ENCODE measurements at places on chromosomes 4 and X.

GRCh38 chr4:89284020-89284424 lies 23.6 kb downstream of the GPRIN3 start:
- no peak for DNase-seq

GRCh38 chr4:176464748-176465147 lies 145.0 kb downstream of the SPCS3 start:
- no peak for DNase-seq

- DNase-seq, result peak; percentile 41
These were observed 158.0 kb upstream of the FAT1 start for GRCh38 chr4:186881521-186882220.

GRCh38 chr4:76758290-76758882 lies 139.6 kb downstream of the SOWAHB start:
- DNase-seq, result peak; percentile 53

- no peak for DNase-seq
These were observed 1165.7 kb upstream of the IGFBP7 start for GRCh38 chr4:58275856-58276255.

DNA sequence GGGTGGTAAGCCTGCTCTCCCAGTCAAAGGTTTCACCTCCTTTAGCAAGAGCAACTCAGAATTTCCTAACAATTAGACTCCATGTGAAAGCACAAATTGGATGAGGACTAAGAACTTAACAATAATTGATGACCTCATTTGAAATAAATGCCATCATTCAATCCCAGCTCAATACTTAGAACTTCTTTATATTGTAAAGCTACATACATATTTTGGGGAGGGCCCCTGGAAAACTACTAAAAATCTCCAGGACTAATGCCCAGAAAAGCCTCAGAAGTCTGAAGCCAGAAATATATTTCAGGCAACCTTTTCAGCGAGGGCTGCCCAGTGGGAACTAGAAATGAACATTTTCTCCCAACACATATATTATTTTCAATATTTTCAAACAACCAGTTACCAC lies 38.1 kb downstream of the AMOT start:
- DNase-seq, result no peak
